ENCODE measurements at places on chromosomes 2 and 18.

DNA sequence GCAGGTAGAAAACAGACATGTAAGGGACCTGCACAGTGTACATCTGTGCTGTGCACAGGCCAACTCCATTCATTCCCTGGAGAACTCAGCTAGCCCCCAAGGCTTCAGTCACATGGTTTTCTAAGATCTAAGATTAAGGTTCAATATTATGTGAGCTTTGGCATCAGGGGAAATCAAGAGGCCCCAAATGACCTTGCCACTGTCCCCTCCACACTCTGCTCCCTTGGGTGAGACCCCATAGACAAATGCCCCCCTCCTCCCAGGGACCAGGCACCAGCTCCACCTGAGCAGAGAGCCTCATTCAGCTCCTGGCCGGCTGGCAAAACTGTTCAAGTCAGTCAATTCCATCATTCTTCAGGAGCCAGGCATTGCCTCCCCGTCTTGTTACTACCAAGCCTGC is 93.6 kb upstream of the TMEM18 start:
- DNase-seq: no peak

- DNase-seq: no peak
These were observed 43.8 kb upstream of the GORASP2 start for GRCh38 chr2:170885130-170885791.

GRCh38 chr2:165425556-165425955 is 43.9 kb upstream of the CSRNP3 start:
- no peak for DNase-seq

GRCh38 chr2:637406-637776 is 39.8 kb downstream of the TMEM18 start:
- no peak for DNase-seq

- no peak for DNase-seq
These were observed 90.4 kb downstream of the MBD2 start for GRCh38 chr18:54134053-54134452.

DNA sequence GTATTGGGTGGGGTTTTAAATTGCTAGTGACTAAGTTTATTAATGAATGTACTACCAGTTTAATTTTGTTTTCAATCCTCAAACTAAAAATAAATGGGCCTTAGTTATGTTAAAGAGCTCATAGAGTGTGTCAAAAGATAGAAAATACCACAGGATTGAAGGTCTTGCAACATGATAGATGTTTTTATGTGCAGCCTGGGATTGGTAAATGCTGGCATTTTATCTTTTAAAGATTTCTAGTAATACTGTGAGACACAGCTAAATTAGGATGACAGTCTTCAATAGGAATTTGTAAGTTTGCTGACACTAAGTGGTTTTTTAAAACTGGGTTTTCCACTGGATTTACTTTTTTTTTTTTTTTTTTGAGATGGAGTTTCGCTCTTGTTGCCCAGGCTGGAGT is 122.3 kb downstream of the HAUS1 start:
- no peak for DNase-seq

- no peak for DNase-seq
These were observed 1.1 kb downstream of the PTH2R start for GRCh38 chr2:208407667-208408066.

DNA sequence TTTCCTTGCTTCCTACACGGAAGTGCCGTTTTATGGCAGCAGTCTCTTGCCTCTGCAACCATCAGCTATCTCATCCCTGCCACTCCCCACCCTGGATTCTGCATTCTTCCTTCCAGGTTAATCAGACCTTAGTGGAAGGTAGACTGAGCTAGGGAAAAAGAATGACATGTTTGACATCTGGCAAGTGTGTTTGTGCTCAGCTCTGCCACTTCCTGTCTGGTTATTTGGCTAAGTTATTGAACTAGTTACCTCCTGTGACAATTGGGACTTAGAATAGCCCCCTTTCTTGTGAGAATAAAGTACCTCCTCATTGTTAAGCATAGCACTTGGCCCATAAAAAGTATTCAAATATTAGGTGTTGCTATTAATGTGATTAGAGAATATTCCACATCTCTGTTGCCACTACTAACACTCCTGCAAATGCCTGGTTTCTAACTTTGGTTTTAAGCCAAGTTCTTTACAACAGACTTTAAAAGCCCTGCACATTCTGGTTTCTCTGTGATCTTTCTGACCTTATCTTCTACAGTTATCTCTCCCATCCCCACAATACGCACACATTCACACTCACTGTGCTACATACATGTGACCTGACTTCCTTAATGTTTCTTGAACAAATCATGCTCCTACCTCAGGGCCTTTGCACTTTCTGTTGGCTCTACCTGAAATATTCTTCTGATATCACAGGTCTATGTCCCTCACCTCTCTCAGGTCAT is 10.8 kb upstream of the MAPRE2 start:
- DNase-seq: no peak

GRCh38 chr2:105800953-105801635 is 56.4 kb downstream of the NCK2 start:
- no peak for DNase-seq

- DNase-seq: no peak
These were observed 1245.7 kb upstream of the LRRTM1 start for GRCh38 chr2:81550277-81550676.

- no peak for DNase-seq
These were observed 35.1 kb upstream of the ROCK2 start for GRCh38 chr2:11379558-11379957.

DNA sequence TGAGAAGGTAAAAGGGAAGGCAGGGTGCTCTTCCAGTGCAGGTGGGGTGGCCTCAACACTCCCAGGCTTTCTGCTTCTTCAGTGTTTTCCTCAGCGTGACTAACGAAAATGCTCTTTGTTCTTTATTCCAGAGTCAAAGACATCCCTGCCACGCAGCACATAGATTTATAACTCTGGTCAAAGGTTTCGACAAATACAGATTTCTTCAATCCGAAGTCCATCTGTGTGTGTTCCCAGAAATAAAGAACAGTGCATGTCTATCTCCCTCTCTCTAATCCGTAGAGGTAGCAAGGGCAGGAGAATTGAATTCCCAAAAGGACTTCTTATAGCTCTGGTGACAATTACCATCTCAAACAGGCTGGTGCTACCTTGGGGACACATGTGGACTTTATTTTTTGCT is 26.4 kb upstream of the TDRD15 start:
- DNase-seq: no peak

DNA sequence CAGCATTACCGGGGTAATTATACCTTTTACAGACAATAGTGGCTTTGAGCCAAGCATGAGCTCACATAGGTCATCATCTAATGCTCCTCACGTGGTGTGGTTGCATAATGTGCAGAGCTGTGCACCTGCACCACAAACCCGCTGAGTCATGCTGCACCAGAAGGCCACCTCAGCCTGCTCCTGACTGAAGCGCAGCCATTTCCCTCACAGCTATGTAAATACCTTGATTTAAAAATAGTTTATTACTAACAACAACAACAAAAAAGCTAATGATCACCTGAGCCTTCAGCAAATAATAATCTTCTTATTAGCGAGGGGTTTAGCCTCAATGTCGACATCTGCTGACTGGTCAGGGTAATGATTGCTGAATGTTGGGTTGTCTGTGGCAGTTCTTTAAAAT is 238.8 kb downstream of the MBD5 start:
- no peak for DNase-seq

GRCh38 chr2:187187519-187187918 is 260.5 kb downstream of the CALCRL start:
- no peak for DNase-seq

DNA sequence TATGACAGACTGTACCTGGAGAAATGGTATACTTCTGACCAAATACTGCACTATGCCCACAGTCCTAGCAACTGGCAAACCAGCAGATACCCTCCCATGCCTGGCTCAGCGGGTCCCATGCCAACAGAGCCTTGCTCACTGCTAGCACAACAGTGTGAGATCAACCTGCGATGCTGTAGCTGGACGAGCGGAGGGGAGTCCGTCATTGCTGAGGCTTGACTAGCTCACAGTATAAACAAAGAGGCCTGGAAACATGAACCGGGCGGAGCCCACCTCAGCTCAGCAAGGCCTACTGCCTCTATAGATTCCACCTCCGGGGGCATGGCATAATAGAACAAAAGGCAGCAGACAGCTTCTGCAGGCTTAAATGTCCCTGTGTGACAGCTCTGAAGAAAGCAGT is 93.2 kb upstream of the CAB39 start:
- no peak for DNase-seq

DNA sequence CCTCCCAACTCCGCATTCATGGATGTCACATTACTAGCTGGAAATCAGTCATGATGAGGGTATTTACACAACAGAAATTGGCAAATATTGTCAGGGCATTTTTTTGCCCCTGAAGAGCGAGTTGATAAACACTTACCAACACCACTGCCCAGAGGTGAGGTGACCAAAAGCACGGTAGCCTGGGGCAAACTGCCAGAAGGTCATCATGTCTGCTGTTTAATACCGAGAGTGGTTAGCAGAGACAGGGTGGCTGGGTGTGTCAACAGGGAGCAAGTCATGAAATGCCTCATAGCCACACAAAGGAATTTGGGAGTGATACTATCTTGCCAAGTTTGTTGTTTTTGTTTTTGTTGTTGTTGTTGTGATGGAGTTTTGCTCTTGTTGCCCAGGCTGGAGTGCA is 37.0 kb upstream of the EPC2 start:
- DNase-seq: no peak

- DNase-seq: peak; percentile 22
These were observed 2.4 kb downstream of the FHL2 start for GRCh38 chr2:105396254-105397024.

DNA sequence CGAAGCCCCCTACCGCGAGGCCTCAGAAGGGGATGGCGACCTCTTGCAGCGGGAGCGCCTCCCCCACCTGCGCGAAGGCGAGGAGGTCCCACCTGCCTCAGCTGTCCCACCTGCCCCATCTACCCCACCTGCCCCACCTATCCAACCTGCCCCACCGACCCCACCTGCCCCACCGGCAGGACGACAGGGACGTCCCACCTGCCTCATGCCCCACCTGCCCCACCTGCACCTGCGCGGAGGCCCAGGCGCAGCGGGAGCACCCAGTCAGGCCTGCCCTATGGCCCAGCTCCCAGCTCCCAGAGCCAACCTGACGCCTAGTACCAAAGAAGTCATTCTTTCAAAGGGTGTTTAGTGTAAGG is 489.1 kb upstream of the SMIM21 start:
- DNase-seq: no peak

DNA sequence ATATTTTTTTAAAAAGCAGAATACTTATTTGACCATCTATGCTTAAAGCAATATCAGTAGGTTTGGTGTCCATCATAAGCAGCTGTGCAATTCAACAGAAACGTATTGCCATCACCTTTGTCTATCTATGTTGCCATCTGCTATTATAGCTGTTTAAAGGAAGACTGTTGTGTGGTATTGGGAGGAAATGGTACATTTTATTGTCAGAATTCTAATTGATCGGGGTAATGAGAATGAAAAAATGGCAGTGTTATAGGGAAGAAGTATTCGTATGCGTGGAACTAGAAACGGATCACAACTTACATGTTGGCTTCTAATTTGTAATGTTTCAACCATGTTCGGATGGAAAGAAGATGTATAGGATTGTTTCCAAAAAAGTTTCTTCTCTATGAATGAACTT is 90.3 kb upstream of the RANBP2 start:
- no peak for DNase-seq

- no peak for DNase-seq
These were observed 19.0 kb downstream of the SNED1 start for GRCh38 chr2:241017228-241017940.

GRCh38 chr2:169739351-169739750 is 5.7 kb downstream of the KLHL23 start:
- no peak for DNase-seq

- DNase-seq: no peak
These were observed 38.4 kb downstream of the PPM1B start for GRCh38 chr2:44207102-44207501.

GRCh38 chr2:20662308-20662937 is 4.5 kb upstream of the GDF7 start:
- DNase-seq: no peak

GRCh38 chr2:182631299-182631698 is 84.8 kb upstream of the DNAJC10 start:
- DNase-seq: no peak

DNA sequence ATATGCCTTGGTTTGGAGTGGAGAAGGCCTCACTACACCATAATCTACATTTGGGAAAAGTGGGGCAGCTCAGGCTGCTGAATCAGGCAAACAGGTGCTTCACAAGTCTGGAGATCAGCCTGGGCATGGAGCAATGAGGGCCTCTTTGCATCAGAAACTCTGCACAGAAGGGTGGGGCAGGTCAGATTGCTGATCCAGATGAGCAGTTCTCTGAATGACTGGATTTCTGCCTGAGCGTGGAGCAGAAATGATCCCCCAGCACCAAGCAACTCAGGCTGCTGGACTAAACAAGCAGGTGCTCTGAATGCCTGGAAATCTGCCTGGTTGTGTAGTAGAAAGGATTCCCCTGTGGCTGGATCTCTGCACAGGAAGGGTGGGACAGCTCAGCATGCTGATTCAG is 605.3 kb upstream of the ZNF804A start:
- no peak for DNase-seq
